CD4-positive, alpha-beta T cell treated with Interleukin-4 for 4 hours (primary cell): ENCODE measurements at places on chromosomes 5 and 9.

DNA sequence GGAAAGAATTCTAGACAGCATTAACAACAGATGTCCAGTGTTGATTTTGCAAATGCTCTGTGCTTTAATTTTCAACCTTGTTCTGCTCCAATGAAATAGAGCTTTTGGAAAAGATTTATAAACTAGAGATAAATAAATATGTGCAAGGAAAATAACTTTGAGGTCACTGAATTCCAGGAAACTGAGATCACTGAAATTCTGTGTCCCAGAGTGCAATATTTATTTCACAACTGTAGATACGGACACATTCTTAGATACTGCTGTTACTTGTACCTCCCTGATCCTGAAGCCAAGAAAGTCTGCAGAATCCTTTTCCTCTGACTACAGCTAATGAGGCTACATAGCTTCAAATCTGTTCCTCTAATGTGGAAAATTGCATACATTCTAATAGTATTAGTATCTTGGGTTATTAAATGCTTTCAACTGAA, 222.9 kb downstream of the DOCK8 start:
- no peak for DNase-seq

DNA sequence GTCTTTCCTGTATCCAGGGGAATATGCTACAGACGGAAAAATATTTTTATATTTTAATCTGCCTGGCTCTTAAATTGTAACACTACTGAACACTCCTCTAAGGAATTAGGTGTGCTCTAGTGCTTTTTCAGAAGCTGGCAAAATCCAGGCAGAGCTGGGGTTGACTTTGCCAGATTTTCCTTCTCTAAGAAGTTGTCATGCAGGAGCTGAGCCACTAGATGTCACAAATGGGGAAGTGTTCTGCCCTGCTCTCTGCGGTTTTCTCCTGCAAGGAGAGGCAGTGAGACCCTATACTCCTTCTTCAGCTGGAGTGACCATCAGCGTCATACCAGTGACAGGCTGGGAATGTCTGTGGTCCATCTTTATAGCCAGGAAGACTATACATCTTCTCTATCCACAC, 112.5 kb downstream of the HAPLN1 start:
- no peak for DNase-seq

DNA sequence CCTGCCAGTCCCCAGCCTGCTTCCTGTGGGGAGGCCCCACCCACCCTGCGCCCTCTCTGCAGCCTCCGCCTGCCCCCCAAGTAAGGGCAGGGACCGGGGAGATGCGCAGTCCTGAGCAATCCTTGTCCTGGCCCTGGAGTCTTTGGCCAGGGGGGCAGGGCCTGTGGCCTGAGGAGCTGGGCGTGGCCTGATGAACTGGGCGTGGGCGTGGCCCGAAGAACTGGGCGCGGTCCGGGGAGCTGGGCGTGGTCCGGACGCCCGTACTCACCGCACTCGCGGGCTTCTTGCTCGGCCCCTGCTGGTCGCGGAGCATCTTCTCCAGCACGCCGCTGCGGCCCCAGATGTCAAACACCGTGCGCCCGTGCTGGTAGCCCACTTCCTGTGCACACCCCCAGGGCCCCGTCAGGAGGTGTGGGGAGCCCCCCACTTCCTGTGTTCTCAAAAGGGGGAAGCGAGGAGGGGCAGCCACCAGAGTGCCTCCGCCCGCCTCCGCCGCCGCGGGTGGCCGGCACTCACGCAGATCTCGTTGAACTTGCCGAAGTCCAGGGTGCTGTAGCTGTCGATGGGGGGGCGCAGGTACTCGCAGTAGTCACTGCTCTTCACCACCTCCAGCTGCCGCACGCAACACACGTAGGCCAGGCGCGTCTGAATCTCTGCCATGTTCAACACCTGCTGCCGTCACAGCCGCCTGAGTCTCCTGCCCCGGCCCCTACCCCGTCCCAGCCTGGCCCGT, 2.7 kb upstream of the NSMF start:
- DNase-seq = peak; percentile 74

GRCh38 chr5:126452477-126452876, 29.3 kb downstream of the GRAMD2B start:
- DNase-seq = no peak

DNA sequence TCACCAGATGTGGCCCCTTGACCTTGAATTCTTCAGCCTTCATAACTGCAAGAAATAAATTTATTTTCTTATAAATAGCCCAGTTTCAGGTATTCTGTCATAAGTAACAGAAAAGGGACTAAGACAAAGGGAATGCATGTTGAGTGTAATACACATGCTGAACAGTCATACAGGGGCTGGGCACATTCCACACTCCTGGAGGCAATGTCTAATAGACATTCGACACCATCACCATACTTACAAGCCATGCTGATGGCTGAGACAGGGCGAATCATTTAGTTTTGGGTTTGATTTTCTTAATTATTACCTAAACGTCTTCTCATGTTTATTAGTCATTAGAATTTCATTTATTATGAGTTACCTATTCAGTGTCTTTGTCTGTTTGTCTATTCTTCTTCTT, 68.5 kb downstream of the TENT4A start:
- no peak for DNase-seq

- DNase-seq = no peak
These were observed 24.2 kb downstream of the PSMB7 start for GRCh38 chr9:124390794-124391658.

GRCh38 chr5:19987612-19988361, at the start of gene CDH18:
CDH18 (minus strand) TSS chr5:19988200; CDS start chr5:19838986, 149,214 bp downstream.
- no peak for DNase-seq

- DNase-seq = no peak
These were observed 10.6 kb upstream of the UBAP2 start for GRCh38 chr9:34059281-34059680.

GRCh38 chr9:77251050-77251449, 73.7 kb downstream of the VPS13A start:
- no peak for DNase-seq

- no peak for DNase-seq
These were observed 19.2 kb downstream of the UBAP1 start for GRCh38 chr9:34197756-34198711.

DNA sequence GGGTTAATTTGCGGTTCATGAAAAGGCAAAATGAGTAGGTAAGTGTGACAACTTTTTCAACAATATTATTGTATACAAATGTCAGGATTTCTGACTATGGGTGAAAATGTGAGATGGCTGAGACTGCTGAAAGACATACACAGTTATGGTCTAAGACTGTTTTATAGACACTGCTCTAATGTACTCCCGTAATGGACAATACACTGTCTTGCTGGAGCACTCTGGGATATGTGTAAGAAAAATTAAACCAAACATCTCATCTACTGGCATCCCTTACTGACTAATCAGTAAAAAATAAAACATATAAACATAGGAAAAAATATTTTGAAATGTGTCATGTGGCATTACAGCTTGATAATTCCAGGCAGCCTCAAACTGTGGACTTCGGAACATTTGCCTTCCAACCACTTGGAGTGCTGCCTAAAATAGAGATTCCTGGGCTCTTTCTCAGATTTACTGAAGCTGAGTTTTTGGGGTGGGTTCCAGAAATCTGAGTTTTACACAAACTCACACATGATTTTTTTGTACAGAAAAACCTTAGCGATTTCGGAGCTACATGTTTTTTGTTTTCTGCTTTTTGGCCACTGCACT, 233.9 kb upstream of the TBCA start:
- no peak for DNase-seq

- DNase-seq = no peak
These were observed at the start of gene NEURL1B for GRCh38 chr5:172640822-172641358. NEURL1B (plus strand) TSS chr5:172641263; CDS start chr5:172641407, 144 bp downstream.

DNA sequence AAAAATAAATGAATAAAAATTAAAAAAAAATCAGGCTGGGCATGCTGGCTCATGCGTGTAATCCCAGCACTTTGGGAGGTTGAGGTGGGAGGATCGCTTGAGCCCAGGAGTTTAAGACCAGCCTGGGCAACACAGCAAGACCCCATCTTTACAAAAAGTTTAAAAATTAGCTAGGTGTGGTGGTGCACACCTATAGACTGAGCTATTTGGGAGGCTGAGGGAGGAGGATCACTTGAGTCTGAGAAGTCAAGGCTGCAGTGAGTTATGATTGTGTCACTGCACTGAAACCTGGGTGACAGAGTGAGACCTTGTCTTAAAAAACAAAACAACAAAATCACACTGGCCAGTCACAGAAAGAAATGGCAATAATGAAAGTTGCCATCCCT, 3.4 kb upstream of the CNTRL start:
- DNase-seq = no peak

GRCh38 chr5:180860273-180860886, 696 bp downstream of the ZFP62 start:
- peak; percentile 77 for DNase-seq

DNA sequence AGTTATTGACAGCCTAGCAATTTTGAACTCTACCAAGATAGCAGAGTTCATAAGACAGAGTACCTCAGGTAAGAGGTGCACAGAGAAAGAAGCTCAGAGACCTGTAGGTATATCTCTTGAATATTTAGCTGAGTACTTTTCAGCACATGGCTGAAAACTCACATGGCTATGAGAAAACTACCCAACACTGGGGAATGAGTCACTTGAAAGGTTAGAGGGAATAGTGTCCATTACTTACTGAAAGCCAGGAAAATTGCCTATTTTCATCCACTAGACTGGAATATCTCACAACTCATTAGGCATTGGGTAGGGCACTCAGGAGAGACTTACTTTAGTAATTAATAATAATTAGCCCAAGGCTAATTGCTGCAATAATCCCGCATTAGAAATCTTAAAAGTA, 8.3 kb downstream of the TSLP start:
- no peak for DNase-seq

GRCh38 chr9:126860077-126860756, at the start of gene ZBTB34:
ZBTB34 (plus strand) TSS chr9:126860639; CDS start chr9:126879400, 18,761 bp downstream.
- DNase-seq = peak; percentile 53

GRCh38 chr9:88161144-88161543, 22.9 kb upstream of the SPATA31C2 start:
- DNase-seq = no peak

DNA sequence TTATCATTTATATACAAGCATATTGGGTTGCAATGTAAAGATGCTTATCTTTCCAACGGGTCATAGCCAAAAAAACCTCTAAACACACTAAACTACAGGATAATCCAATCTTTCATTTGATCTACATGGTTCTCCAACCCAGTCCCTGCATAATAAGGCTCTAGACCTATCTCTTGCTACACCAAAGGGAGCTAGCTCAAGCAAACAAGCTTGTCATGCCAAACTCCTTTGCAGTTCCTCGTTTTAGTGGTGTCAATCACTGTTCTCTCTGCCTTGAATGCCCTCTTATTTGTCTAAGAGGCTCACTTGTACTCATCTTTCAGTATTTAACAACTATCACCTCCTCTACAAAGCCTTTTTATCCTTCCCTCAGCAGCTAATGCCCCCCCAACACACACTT, 5.6 kb downstream of the HOMER1 start:
- DNase-seq = no peak

GRCh38 chr5:38831909-38832308, 13.9 kb upstream of the OSMR start:
- DNase-seq = no peak

DNA sequence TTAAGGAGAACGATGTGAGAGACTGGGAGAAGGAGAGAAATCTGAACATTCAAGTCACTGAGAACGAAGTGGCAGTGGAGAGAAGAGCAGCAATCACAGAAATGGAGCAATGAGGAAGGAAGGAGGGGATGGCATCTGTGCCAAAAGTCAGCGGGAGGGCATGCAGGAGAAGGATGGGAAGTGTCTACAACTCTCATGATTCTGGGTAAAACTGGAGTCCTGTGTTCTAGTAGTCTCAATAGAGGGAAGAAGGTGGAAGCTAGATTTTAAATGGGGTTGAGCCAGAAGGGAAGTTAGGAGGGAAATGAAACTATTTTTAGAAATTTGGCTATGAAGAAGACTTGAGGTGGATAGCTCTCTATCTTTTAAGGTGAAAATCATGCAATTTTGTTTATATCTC, 39.1 kb upstream of the SPATA31C2 start:
- no peak for DNase-seq

- DNase-seq = no peak
These were observed 104.6 kb upstream of the GPBP1 start for GRCh38 chr5:57069115-57069835.

DNA sequence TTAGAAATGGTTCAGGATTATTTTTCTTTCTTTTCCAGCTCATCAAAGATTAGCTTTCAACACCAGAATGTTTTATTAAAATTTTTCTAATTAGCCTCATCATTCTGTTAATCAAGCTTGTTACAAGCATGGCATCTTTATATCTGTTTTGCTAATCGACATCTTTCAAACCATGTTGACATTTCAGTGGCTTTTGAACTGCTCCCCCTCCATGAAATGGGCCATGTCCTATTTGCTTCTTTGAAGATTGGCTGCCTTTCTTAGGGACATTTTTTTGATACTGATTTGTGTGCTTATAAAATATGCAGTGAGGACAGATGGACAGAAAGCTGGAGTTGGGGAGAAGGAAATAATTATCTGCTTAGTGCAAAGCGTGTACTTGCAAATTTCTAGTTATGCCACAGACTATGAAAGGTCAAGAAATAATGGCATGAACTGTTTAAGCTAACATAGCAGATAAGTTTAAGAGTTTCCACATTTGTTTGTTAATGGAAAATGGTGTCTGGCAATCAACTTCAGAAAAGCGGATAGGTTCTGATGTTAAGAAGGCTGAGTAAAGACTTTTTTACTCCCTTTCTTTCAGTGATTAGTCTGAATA, 27.5 kb downstream of the BTF3 start:
- DNase-seq = no peak

GRCh38 chr5:33258553-33258952, 182.2 kb upstream of the TARS1 start:
- DNase-seq = no peak

- no peak for DNase-seq
These were observed 26.4 kb downstream of the ARHGAP26 start for GRCh38 chr5:142796492-142797109.

DNA sequence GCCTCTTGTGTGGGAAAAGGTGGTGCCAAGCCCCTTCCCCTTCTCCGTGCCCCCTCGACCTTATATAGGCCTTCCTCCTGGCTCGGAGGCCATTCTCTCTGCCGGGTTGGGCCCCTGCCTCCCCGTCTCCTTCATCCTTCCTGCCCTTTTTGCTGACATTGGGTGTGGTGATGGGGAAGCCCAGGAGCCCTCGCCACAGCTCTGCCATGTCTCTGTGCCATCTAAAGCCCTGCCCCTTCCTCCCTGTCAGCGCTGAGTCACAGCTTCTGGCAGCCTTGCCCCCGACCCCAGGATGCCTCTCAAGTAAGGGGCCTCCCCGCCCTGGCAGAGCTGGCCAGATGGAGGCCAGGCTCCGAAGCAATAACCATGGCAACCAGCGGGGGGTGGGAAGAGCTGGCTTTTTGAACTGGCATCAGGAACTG, 30.4 kb downstream of the JADE2 start:
- peak; percentile 92 for DNase-seq

DNA sequence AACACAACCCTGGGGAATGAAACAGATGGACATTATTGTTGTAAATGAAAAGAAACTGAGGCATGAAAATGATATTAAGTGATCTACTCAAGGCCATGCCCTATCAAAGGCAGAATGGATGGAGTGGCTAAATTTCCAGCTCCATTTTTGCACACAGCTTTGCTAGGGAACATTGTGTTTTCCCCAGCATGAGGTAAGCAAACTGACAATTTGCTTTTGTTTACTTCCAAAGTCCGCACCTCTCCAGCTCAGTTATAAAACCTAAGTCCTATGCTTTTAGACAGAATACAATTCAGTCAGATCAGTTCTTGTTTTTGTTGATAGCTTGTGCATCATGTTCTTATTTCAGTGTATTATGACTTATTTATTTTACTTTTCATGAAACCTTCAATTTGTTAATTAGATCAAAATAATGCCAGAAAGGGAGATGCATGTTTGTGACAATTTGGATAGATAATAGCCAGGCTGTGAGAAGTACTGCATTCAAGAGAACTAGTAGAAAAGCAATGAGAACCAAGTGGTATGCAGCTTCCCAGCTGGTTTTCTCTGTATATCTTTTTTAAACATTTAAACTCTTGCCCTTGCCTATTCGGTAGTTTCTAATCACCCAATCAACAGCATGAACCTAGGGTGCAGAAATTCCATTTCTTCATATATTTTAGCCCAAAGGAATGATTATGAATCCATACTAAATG, 380.8 kb downstream of the SPATA31D1 start:
- DNase-seq = no peak
